ENCODE measurements at places on chromosomes 5 and 9.

GRCh38 chr9:128550226-128550625, 2.2 kb upstream of the SPTAN1 start:
- H3K4me1 ChIP-seq: peaks cover 6% of the 10 kb centered on the region
- DNase-seq: no peak
- H3K4me3 ChIP-seq: no peak overlapping the region
- no peaks in the 10 kb centered on the region for H3K27me3 ChIP-seq
- no peaks in the 10 kb centered on the region for H3K36me3 ChIP-seq
- no peak overlapping the region for H3K27ac ChIP-seq

DNA sequence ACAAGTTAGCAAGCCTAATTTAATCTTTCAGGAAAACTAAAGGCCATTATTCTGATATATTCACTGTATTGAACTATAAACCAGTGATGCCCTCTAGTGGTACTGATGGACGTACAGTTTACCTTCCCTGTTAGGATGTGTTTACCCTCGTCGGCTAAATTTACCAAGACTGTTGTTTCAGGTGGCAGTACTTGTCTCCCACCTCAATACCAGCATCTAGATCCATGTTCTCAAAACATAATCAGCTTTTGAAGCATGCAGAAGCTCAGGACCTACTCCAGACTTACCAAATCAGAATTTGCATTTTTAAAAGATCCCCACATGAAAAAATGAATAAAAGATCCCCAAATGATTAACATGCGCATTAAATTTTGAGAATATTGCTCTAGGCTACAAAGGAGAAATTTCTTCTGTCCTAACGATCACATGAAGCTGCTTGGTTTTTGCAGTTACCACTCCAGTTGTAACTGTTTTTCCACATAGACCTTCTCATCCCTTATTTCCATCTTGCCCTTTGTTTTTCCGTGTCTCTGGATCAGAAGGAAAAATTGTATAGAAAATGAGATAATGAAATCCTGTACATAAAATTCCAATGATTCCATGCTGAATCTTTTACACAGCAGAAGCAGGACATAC, 3.2 kb upstream of the BAAT start:
- H3K27me3 ChIP-seq: no peaks in the 10 kb centered on the region

- no peaks in the 10 kb centered on the region for H3K36me3 ChIP-seq
- no peak for DNase-seq
- H3K27ac ChIP-seq: no peak overlapping the region
- H3K4me1 ChIP-seq: no peaks in the 10 kb centered on the region
These were observed 1277.5 kb downstream of the EFNA5 start for GRCh38 chr5:106393276-106393675.

- H3K4me1 ChIP-seq: peaks cover 26% of the 10 kb centered on the region
- H3K36me3 ChIP-seq: no peaks in the 10 kb centered on the region
- H3K27ac ChIP-seq: no peak overlapping the region
- H3K27me3 ChIP-seq: no peaks in the 10 kb centered on the region
- H3K4me3 ChIP-seq: peak overlapping the region; percentile 91
These were observed 557 bp upstream of the PHF2 start for GRCh38 chr9:93575796-93576257.

DNA sequence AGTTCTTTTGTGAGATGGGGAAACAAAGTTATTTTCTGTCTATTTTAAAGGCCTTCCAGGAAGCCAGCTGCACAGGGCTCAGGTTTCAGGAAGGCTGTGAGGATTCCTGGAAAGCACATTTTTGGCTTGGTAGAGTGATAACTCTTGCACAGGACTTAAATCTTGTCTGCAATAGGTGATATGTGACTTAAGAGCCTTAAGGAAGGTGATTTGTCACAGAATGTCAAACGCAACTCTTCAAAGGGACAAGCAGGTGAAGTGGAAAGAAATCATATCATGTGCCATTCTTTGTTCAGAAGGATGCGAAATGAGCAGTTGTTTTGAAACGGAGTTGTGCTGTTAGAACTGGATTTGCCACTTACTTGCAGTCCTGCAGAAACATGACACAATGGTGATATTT, 459.3 kb downstream of the MAT2B start:
- DNase-seq: no peak
- H3K4me1 ChIP-seq: no peaks in the 10 kb centered on the region
- no peaks in the 10 kb centered on the region for H3K36me3 ChIP-seq

- no peak overlapping the region for H3K4me3 ChIP-seq
- H3K36me3 ChIP-seq: no peaks in the 10 kb centered on the region
- H3K27me3 ChIP-seq: no peaks in the 10 kb centered on the region
- H3K27ac ChIP-seq: no peak overlapping the region
- H3K4me1 ChIP-seq: peaks cover 2% of the 10 kb centered on the region
These were observed 156.0 kb downstream of the DCP2 start for GRCh38 chr5:113132564-113132963.

GRCh38 chr5:91271999-91272398, 111.1 kb downstream of the ARRDC3 start:
- no peak for DNase-seq
- no peaks in the 10 kb centered on the region for H3K27me3 ChIP-seq
- no peaks in the 10 kb centered on the region for H3K36me3 ChIP-seq
- no peaks in the 10 kb centered on the region for H3K4me1 ChIP-seq
- no peak overlapping the region for H3K27ac ChIP-seq

DNA sequence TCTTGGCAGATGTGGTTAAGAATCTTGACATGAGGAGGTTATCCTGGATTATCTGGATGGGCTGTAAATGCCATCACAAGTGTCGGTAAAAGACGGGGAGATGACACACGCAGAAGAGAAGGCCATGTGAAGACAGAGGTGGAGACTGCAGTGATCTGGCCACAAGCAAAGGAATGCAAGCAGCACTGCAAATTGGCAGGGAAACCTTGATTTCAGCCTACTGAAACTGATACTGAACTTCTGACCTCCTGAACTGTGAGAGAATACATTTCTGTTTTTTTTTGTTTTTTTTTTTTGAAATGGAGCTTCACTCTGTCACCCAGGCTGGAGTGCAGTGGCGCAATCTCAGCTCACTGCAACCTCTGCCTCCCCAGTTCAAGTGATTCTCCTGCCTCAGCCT, 92.4 kb upstream of the NFIL3 start:
- no peaks in the 10 kb centered on the region for H3K36me3 ChIP-seq
- H3K27ac ChIP-seq: no peak overlapping the region
- H3K27me3 ChIP-seq: no peaks in the 10 kb centered on the region

GRCh38 chr9:35552837-35553236, 52.2 kb upstream of the TESK1 start:
- H3K27me3 ChIP-seq: no peaks in the 10 kb centered on the region
- H3K36me3 ChIP-seq: peaks cover 32% of the 10 kb centered on the region
- H3K4me3 ChIP-seq: no peak overlapping the region
- DNase-seq: no peak
- no peak overlapping the region for H3K27ac ChIP-seq

- no peaks in the 10 kb centered on the region for H3K4me1 ChIP-seq
- H3K36me3 ChIP-seq: no peaks in the 10 kb centered on the region
- H3K4me3 ChIP-seq: no peak overlapping the region
- H3K27me3 ChIP-seq: no peaks in the 10 kb centered on the region
- DNase-seq: no peak
- H3K27ac ChIP-seq: no peak overlapping the region
These were observed 216.0 kb downstream of the GABRG2 start for GRCh38 chr5:162283609-162284008.

DNA sequence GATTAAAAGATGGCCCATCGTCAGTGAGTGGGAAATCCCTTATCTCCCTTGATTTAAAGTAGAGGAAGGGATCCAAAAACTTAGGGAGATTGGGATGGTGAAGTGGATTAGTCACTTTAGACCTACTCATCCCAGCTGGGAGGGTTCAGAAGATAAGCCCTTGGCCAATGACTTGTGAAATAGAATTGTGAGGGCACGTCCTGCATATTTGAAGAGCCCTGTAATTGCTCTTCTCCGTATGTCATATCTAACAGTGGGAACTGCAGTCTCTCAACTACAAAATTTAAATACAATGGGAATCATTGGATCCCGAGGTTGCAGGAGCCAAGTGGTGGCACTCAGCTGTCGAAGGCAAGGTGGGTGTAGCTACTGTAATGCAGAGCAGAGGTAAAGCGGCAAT, 65.4 kb upstream of the C9orf72 start:
- H3K27ac ChIP-seq: no peak overlapping the region
- no peaks in the 10 kb centered on the region for H3K36me3 ChIP-seq
- no peak overlapping the region for H3K4me3 ChIP-seq
- DNase-seq: peak; percentile 15
- no peaks in the 10 kb centered on the region for H3K27me3 ChIP-seq

GRCh38 chr5:20692913-20693312, 704.9 kb upstream of the CDH18 start:
- no peaks in the 10 kb centered on the region for H3K36me3 ChIP-seq
- no peaks in the 10 kb centered on the region for H3K27me3 ChIP-seq
- no peak overlapping the region for H3K27ac ChIP-seq
- no peaks in the 10 kb centered on the region for H3K4me1 ChIP-seq
- DNase-seq: no peak

GRCh38 chr5:148828511-148829247, 2.3 kb downstream of the ADRB2 start:
- H3K27me3 ChIP-seq: peaks cover 2% of the 10 kb centered on the region
- H3K4me3 ChIP-seq: no peak overlapping the region
- DNase-seq: no peak
- H3K27ac ChIP-seq: no peak overlapping the region
- no peaks in the 10 kb centered on the region for H3K36me3 ChIP-seq
- peaks cover 3% of the 10 kb centered on the region for H3K4me1 ChIP-seq

GRCh38 chr9:132910376-132910775, 31.7 kb downstream of the SPACA9 start:
- H3K4me3 ChIP-seq: no peak overlapping the region
- H3K27me3 ChIP-seq: no peaks in the 10 kb centered on the region
- DNase-seq: peak; percentile 54
- no peaks in the 10 kb centered on the region for H3K4me1 ChIP-seq

GRCh38 chr5:26023361-26023760, 1015.0 kb downstream of the CDH9 start:
- H3K27me3 ChIP-seq: no peaks in the 10 kb centered on the region
- H3K27ac ChIP-seq: no peak overlapping the region
- no peaks in the 10 kb centered on the region for H3K4me1 ChIP-seq
- no peaks in the 10 kb centered on the region for H3K36me3 ChIP-seq

DNA sequence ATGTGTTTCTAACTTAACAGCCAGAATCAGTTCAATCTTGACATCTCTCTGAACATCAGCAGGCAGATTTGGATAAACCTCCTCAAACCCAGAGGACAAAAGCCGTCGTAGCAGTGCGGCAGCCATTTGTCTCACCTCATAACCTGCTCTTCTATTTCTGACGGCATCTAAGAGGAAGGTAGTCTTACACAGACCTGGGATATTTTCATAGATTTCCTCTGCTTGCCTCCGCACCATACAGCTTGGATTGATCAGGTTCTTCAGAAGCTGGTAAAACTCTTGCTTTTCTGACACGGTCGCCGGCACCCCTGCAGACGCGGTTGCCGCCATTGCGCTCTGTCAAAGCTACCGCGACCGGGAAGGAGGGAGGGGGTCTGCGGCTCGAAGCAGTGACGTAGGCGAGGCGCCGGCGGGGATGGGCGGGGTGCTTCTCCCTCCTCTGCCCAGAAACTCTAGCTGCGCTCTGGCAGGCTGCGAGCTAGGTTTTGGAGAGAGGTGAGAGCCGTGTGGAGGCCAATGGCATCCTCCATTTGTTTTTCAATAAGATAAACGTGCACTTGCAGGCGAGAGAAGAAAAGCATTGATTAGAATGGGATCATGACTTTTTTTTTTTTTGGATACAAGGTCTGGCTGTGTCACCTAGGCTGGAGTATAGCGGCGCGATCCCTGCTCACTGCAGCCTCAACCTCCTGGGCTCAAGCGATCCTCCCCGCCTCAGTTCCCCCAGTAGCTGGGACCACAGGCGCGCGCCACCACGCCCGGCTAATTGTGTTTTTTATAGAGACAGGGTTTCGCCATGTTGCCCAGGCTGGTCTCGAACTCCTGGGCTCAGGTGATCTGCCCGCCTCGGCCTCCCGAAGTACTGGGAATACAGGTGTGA, at the start of gene RANBP6:
RANBP6 (minus strand) TSS at position 347 of the 880 bp plus-strand sequence; CDS start at position 330, 17 bp downstream.
- no peak within 1 kb of the TSS for H3K27ac ChIP-seq
- H3K4me3 ChIP-seq: peak within 1 kb of the TSS; percentile 75
- H3K4me1 ChIP-seq: peaks cover 9% of the 10 kb centered on the region
- no peaks in the 10 kb centered on the region for H3K27me3 ChIP-seq

- H3K4me3 ChIP-seq: no peak overlapping the region
- DNase-seq: peak; percentile 52
- no peak overlapping the region for H3K27ac ChIP-seq
- H3K4me1 ChIP-seq: no peaks in the 10 kb centered on the region
- H3K27me3 ChIP-seq: no peaks in the 10 kb centered on the region
These were observed 39.2 kb upstream of the NEK6 start for GRCh38 chr9:124218438-124218982.

DNA sequence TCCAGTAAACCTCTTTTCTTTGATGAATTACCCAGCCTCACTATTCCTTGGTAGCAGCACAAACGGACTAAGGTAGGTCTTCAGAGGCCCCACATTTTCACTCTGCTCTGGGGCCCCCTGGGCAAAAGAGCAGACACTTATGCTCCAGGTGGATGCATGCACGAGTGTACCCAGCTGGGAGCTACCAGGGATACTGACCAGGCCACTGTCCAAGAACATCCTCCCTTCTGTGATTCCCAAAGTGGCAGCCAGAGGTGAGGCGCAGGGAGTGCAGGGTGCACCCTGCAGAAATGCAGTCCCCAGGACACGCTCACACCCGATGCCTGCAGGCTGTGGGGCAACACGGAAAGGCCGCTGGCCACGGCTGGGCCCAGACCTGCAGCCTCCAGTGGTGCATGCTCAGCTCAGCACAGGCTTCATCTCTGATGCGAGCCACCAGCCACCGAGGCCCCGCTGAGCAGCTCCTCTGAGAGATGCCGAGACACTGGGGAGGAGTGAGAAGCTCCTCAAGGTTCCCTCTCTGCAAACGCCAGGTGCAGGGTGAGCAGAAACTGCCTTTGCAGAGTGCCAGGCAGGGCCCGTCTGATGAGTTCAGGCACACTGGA, 48.1 kb upstream of the OLFM1 start:
- no peak for DNase-seq
- H3K27ac ChIP-seq: no peak overlapping the region
- no peaks in the 10 kb centered on the region for H3K27me3 ChIP-seq
- no peaks in the 10 kb centered on the region for H3K36me3 ChIP-seq
- H3K4me3 ChIP-seq: no peak overlapping the region

GRCh38 chr5:3320317-3320875, 275.2 kb upstream of the IRX1 start:
- DNase-seq: no peak
- H3K27ac ChIP-seq: no peak overlapping the region
- H3K36me3 ChIP-seq: no peaks in the 10 kb centered on the region
- no peak overlapping the region for H3K4me3 ChIP-seq
- H3K4me1 ChIP-seq: no peaks in the 10 kb centered on the region

DNA sequence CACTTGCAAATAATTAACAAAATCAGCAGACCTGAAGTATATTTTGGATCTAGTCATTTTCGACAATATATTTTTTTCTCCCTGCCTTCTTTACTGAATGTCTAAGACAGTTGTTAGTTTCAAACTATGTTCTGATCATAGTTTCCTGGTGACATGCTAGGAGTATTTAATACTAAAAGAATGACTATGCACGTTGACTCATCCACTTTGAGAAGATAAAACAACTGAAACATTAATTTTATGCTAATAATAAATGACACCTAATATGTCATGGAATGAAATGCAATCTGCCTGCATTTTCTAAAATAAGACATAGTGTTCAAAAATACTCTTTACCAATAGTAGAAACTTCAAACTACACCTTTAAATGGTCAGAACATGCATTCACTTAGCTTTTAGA, 2123.7 kb upstream of the C9orf72 start:
- H3K4me3 ChIP-seq: no peak overlapping the region
- H3K27ac ChIP-seq: no peak overlapping the region
- DNase-seq: no peak
- no peaks in the 10 kb centered on the region for H3K4me1 ChIP-seq
- H3K27me3 ChIP-seq: no peaks in the 10 kb centered on the region

GRCh38 chr9:16519001-16519400, 351.5 kb downstream of the BNC2 start:
- H3K27me3 ChIP-seq: no peaks in the 10 kb centered on the region
- H3K4me3 ChIP-seq: no peak overlapping the region
- no peak overlapping the region for H3K27ac ChIP-seq
- no peaks in the 10 kb centered on the region for H3K36me3 ChIP-seq
- DNase-seq: no peak

Measured in trophoblast cell (in vitro differentiated cells and primary cell).